ENCODE measurements at places on chromosomes 7 and 10. TPM values are rescaled to one million over a fixed set of nuclear protein-coding genes. Genes with fewer than 3 reads are reported as not detected.
A peak's percentile ranks its signal among the peaks of the same experiment; 100 is the strongest.

GRCh38 chr7:158329014-158329610 is 258.5 kb downstream of the PTPRN2 start:
- DNase-seq, result no peak
- no peaks in the 10 kb centered on the region for H3K4me1 ChIP-seq
- H3K27ac ChIP-seq, result no peak overlapping the region
- no peaks in the 10 kb centered on the region for H3K36me3 ChIP-seq
- H3K4me3 ChIP-seq, result no peak overlapping the region
- H3K27me3 ChIP-seq, result peaks cover 4% of the 10 kb centered on the region

GRCh38 chr10:110163192-110163773 is 44.1 kb upstream of the MXI1 start:
- peaks cover 7% of the 10 kb centered on the region for H3K27me3 ChIP-seq
- no peak for DNase-seq
- H3K4me3 ChIP-seq, result no peak overlapping the region
- H3K4me1 ChIP-seq, result no peaks in the 10 kb centered on the region

NPC1L1 gene
- polyA plus RNA-seq, result 0.01 TPM

DNA sequence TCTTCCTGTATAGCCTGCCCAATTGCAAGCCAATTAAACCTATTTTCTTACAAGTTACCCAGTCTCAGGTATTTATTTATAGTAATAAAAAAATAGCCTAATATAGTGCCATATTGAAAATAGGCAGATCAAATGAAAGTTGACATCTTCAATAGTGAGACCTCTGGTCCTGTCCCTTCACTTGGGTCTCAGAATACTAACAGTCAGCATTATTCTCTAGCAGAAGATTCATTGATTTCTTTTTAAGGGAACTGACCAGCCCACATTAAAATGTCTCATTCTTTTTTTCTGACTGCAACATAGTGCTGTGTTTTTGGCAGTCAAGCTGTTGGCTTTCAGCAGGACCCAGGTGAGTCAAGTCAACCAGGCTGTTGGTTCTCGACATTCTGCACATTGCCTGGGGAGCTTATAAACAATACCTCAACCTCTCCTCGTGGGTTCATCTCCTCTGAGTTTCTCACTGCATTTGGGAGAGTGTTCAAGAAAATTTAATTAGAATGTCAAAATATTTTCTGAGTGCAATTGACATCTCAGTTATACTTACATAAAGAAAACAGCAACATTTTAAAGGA is 109.8 kb downstream of the MKX start:
- no peak overlapping the region for H3K4me3 ChIP-seq
- H3K27ac ChIP-seq, result no peak overlapping the region

CEP41 gene
- polyA plus RNA-seq, result 8.6 TPM

GRCh38 chr10:45440511-45441062 is 66.6 kb downstream of the ALOX5 start:
- H3K27me3 ChIP-seq, result no peaks in the 10 kb centered on the region
- H3K4me3 ChIP-seq, result no peak overlapping the region
- H3K27ac ChIP-seq, result no peak overlapping the region
- peaks cover 2% of the 10 kb centered on the region for H3K36me3 ChIP-seq
- no peak for DNase-seq
- H3K4me1 ChIP-seq, result no peaks in the 10 kb centered on the region

PYROXD2 gene
- polyA plus RNA-seq, result 6.9 TPM

GRCh38 chr10:76034353-76035205 is 603.2 kb downstream of the LRMDA start:
- peaks cover 26% of the 10 kb centered on the region for H3K4me1 ChIP-seq
- peak; percentile 49 for DNase-seq

DOCK4 gene
- 21.4 TPM for polyA plus RNA-seq

- H3K27ac ChIP-seq, result no peak overlapping the region
- no peak overlapping the region for H3K4me3 ChIP-seq
- no peaks in the 10 kb centered on the region for H3K36me3 ChIP-seq
These were observed 639.0 kb upstream of the DPP6 start for GRCh38 chr7:153413199-153413539.

RBM17 gene
- polyA plus RNA-seq, result 65.5 TPM

DDC gene
- polyA plus RNA-seq, result 0.23 TPM

DNA sequence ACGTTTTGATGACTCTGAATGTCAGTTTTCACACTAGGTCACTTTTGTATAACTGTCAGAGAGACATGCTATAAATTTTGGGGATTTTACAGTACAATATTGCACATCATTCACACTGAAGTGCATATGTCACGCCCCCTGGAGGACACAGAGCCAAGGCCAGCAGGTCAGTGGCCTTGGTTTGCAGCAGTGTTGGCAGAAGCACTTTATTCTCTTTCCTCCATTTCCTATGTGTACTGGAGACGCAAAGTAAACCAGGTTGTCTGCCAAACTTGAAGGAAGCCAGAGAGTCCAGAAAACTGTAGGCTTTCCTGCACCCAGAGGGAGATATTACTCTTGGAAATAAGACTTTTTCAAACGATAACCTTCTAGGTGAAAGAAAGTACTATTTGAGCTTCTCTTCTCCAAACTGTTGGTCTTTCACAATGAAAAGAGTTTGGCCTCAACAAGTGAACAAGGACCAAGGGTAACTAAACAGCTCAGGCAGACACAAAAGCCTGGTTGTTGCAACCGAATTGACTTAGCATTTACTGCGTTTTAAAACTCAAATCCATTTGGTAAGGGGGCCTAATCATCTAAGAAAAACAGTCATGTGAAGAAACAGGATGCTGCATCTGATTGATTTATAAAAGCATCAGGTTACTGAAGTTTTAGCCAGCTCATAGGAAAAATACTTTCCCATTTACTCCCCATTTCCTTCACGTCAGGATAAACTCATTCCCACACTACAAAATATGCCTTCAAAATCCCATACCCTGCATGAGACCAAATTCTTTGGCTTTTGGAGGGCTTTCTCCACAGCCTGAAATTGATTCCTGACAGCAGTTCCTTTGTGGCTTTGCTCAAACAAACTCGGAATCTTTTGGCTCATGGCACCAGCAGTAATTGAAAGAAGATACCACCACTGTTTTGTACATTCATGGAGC is 83.0 kb upstream of the SEC61G start:
- no peaks in the 10 kb centered on the region for H3K4me1 ChIP-seq
- peak overlapping the region; percentile 21 for H3K27ac ChIP-seq
- no peaks in the 10 kb centered on the region for H3K27me3 ChIP-seq
- H3K36me3 ChIP-seq, result no peaks in the 10 kb centered on the region
- peak; percentile 32 for DNase-seq

TBC1D12 gene
- polyA plus RNA-seq, result 21.5 TPM

GRCh38 chr7:99451936-99452335 is 13.2 kb downstream of the CPSF4 start:
- no peak for DNase-seq
- H3K27me3 ChIP-seq, result no peaks in the 10 kb centered on the region
- no peaks in the 10 kb centered on the region for H3K4me1 ChIP-seq
- H3K27ac ChIP-seq, result no peak overlapping the region
- no peaks in the 10 kb centered on the region for H3K36me3 ChIP-seq
- no peak overlapping the region for H3K4me3 ChIP-seq

GRCh38 chr7:135929722-135930141 is 47.4 kb downstream of the MTPN start:
- H3K4me3 ChIP-seq, result no peak overlapping the region
- peaks cover 4% of the 10 kb centered on the region for H3K36me3 ChIP-seq
- peaks cover 6% of the 10 kb centered on the region for H3K4me1 ChIP-seq
- H3K27me3 ChIP-seq, result no peaks in the 10 kb centered on the region
- no peak overlapping the region for H3K27ac ChIP-seq

DNA sequence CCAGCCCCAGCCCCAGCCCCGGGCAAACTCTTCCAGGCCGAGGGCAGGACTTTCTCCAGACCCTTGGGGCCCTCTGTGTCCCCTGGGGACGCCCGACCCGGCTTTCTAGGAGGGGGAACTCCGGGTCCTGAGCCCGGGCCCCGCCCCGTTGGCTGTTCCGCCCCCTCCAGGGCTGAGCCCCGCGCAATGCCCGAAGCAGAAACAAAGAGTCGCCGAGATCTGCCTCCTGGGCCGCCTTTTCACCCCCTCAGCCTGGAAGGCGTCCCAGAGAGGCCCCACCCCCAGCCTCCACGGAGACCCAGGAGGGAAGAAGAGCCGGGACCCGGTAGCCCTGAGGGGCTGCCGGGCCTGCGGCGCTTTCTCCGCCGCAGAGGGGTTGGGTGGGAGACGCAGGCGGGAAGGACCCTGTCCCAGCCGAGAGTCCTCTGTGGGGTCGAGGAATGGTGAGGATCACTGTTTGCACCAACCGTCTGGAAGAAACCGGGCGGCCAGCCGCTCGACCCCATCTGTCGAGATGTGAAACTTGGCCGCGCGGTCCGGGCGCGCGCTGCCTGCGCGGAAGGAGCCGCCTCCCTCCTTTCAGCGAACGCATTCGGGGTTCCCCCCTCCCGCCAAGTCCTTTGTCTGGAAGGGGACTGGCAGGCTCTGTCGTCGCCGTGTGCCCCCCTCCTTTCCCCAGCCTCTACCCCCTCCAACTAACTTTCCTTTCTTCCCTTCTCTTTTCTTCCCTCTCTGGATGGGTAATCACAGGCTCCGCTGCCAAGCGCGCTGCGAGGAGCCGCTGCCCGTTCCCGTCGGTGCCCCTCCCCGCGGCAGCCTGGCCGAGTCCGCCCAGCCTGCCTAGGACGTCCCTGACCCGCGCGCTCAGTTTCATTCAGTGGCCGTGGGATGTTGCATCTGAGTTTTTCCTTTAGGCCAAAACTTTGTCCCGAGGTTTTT is 10.2 kb downstream of the EN2 start:
- no peak overlapping the region for H3K4me3 ChIP-seq
- DNase-seq, result peak; percentile 54
- H3K4me1 ChIP-seq, result peaks cover 21% of the 10 kb centered on the region
- no peaks in the 10 kb centered on the region for H3K36me3 ChIP-seq
- H3K27ac ChIP-seq, result no peak overlapping the region

EMX2 gene
- not detected for polyA plus RNA-seq

HOXA4 gene
- polyA plus RNA-seq, result 6.0 TPM

DNA sequence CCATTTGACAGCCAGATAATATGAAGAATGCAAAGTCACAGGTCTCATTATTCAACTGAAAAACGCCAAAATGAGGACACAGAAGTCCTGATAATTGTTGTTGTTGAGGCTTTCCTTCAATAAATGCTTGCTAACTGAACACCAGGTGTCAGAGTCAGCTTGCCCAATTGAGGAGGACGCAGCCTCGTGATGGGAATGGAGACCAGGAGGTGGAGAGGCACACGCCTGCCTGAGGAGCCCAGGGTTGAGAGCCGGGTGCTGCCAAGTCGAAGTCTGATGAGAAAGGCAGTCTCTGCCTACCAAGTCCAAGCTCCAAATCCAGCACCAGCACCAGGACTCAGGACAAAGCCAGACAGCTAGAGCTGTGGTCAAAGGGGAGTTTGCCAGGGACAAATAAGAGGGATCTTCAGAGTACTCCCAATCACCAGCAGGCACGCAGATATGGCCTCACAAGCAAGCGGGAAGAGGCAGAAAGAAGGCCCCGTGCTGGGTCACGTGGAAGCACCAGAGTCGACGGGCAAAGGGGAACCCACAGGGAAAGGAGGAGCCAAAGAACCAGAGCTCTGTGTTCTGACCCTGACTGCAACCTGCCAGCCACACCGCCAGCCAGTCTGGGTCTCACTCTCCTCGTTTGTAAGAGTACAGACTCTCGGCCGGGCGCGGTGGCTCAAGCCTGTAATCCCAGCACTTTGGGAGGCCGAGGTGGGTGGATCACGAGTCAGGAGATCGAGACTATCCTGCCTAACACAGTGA is 47.6 kb downstream of the VOPP1 start:
- no peaks in the 10 kb centered on the region for H3K4me1 ChIP-seq
- H3K4me3 ChIP-seq, result no peak overlapping the region
- no peaks in the 10 kb centered on the region for H3K36me3 ChIP-seq
- H3K27me3 ChIP-seq, result no peaks in the 10 kb centered on the region
- DNase-seq, result no peak
- no peak overlapping the region for H3K27ac ChIP-seq

VDAC2 gene
- polyA plus RNA-seq, result 94.5 TPM

DNA sequence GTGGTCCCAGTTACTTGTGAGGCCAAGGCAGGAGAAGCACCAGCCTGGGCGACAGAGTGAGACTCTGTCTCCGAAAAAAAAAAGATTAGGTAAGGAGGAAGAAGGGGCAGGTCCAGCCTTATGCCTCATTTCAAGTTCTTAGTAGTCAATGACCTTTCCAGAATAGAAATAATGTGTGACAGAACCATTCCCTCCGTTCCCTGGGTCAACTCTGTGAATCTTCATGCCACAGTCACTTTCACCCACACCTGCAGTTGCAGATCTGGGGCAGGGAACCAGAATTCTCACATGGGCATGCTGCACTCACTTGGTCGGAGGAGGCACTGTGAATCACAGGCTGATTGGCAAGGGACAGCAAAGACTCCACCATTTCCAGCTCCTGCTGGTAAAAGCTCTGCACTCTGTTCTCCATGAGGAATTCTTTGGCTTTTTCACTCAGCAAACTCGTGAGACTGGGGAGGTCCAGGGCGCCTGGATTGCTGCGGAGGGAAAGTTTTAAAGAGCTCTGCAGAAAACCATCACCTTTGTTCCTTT is 20.7 kb downstream of the STN1 start:
- H3K4me1 ChIP-seq, result peaks cover 64% of the 10 kb centered on the region
- no peak overlapping the region for H3K4me3 ChIP-seq
- peaks cover 7% of the 10 kb centered on the region for H3K36me3 ChIP-seq
- peak overlapping the region; percentile 2 for H3K27ac ChIP-seq
- DNase-seq, result no peak

- H3K27ac ChIP-seq, result no peak overlapping the region
- DNase-seq, result no peak
- peaks cover 5% of the 10 kb centered on the region for H3K4me1 ChIP-seq
- no peak overlapping the region for H3K4me3 ChIP-seq
These were observed 168.9 kb downstream of the CSTF2T start for GRCh38 chr10:51530541-51530940.

SPDYE8 gene
- not detected for polyA plus RNA-seq

GRCh38 chr10:62171791-62172190 is 96.9 kb downstream of the RTKN2 start:
- no peak for DNase-seq
- H3K4me1 ChIP-seq, result no peaks in the 10 kb centered on the region
- no peak overlapping the region for H3K27ac ChIP-seq
- H3K4me3 ChIP-seq, result no peak overlapping the region
- H3K27me3 ChIP-seq, result no peaks in the 10 kb centered on the region

GRCh38 chr7:116699722-116700120 is 27.7 kb downstream of the MET start:
- no peak overlapping the region for H3K4me3 ChIP-seq
- no peak for DNase-seq
- no peaks in the 10 kb centered on the region for H3K36me3 ChIP-seq
- no peak overlapping the region for H3K27ac ChIP-seq
- H3K27me3 ChIP-seq, result no peaks in the 10 kb centered on the region

SFTPA1 gene
- polyA plus RNA-seq, result 7,035 TPM

Data from lung (tissue), 17 donors.